Activated naive CD4-positive, alpha-beta T cell (primary cell): ENCODE measurements at places on chromosomes 7 and 10.
A peak's percentile ranks its signal among the peaks of the same experiment; 100 is the strongest.

GRCh38 chr10:14751921-14752320 is 22.8 kb downstream of the FAM107B start:
- DNase-seq, result no peak

- no peak for DNase-seq
Observed at GRCh38 chr10:131567279-131568162, 256.0 kb upstream of the TCERG1L start.

DNA sequence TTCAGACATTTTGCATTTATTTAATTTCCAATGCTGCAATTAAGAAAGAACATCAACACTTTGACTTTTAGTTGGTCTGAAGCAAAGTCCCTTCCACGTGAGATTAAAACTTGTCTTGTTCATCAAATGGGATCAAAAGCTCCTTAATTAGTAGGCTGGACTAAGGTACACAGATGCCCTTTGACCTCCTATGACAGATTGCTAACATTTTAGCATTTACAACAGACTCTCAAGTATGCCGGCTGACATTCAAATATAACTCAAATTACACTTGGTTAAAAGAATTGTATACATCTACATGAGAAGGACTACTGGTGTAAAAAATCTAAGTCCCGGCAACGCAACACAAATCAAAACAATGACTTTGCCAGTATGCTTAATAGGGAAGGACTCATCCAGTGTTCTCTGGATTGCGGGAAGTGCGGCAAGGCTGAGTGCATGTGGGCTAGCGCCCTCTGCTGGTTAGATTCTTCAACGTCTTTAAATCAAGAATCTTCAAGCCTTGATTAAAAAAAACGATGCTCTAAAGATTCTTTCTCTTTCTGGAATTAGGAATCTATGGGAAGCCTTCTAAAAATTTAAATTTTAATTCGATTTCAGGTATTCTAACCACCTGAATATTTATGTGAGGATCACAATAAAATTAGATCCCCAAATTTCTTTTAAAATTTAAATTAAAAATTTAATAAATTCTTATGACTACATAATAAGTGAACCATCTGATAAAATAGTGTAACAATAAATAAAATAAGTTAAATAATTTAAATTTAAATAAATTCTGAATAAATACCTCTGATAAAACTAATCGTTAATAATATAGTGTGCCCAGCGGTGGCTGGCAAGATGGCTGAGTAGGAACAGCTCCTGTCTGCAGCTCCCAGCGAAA is 444.7 kb downstream of the DGKB start:
- DNase-seq, result no peak

GRCh38 chr10:34707656-34708055 is 107.4 kb downstream of the PARD3 start:
- DNase-seq, result no peak

DNA sequence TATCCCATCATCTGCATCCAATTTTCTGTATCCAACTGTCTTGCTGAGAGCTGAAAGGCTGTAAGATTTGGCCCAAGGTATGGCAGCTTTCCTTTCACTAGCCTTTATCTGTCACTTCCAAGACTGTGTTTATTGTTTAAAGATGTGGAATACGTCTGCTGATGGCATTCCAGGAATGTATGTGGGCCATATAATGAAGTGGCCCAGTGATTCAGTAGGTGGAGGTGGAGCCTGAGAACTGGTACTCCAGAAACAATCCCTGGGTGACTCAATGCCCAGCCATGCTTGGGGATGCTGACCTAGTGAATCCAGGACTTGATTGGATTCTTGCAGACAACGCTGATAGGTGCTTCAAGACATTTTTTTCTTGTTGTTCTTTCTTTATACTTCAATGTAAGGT is 13.5 kb downstream of the NEUROD6 start:
- DNase-seq, result no peak

- no peak for DNase-seq
Observed at GRCh38 chr7:79897166-79897565, 237.5 kb upstream of the GNAI1 start.

GRCh38 chr10:1604246-1604645 is 133.1 kb downstream of the ADARB2 start:
- DNase-seq, result no peak

DNA sequence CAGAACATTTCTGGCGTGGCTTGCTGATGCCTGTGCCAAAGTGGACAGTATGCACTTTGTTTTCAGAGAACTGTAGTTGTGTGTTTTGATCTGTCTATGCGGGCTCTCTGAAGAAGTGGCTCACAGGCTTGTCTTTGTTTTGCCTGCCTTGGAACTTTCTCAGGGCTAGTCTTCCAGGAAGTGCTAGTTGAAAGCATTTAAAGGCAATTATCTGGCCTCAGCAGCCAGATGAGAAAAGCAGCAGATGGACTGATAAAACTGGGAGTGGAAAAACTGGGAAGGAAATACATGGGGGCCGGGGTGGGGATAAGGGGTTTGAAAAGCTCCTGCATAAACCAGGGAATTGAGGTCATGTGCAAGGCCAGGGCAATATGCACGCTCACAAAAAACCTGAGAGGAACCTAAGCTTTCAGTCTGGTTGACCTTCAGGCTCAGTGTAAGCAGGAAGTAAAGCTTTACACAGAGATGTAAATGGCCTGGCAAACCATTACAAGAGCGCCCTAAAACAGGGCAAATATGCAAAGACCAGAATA is 94.5 kb downstream of the ZNF33B start:
- no peak for DNase-seq

DNA sequence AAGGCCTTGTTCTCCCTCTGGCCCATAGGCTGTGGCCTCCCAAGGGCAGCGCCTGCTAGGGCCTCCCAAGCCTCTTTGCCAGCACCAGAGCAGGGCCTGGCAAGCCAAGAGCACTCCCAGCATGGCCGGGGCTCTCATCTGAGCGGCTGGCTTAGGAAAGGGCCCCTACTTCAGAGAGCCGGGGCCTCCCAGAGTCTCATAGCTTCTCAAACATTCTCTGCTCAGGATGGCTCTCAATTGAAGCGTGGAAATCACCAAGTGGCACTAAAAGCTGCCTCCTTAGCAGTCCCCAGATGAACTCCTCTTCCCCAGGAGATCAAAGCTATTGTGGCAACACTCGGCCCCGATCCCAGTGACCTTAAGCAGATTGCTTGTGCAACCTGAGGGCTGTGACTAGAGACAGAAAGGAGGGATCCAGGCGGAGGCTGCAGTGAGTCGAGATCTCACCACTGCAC is 69.4 kb downstream of the FAM53B start:
- DNase-seq, result no peak

DNA sequence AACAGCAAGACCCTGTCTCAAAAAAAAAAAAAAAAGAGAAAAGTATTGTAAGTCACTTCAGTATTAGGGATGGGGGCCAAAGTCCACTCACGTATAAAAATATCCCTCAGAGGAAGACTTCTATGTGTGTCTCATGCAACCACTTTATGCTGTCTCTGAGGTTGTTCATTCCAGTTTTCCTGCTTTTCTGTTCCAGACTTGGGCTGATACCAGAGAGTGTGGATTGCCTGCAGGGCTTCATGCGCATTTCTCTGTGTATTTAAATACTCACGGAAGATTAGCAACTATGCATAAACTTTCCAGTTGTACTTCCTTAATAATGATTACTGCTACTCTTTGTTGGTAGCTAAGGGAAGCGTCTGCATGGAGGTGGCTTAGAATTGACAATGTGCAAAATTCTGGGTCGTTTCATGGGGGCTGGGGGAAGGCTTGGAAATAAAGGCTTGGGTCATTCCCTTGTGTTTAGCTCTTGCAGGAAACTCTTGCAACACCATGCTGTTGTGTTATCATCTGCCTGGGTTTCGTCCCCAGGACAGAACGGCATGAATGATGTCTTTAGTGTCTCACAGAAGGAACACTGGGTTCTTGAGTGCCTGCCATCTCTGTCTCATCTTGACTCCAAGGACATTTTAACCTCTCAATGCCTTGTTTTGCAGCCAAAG is 54.1 kb downstream of the KIAA1217 start:
- no peak for DNase-seq

DNA sequence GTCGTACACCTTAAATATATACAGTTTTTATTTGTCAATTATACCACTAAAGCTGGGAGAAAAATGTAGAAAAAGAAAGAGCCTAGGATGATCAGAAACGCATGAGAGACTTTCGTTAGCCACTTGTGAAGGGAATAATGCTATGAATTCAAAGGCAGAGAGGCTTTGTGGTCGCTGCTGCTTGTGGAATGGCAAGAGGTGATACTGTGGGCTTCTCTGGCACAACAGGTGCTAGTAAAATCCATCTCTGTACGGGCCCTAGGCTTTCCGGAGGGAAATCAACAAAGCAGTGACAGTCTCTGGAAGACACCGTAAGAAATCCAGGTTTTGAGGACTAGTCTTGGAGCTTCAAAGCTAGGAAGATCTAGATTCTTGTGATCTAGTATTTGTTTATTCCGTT is 52.6 kb downstream of the LRRC72 start:
- no peak for DNase-seq

- no peak for DNase-seq
Observed at GRCh38 chr10:63670291-63670898, 149.2 kb downstream of the REEP3 start.

DNA sequence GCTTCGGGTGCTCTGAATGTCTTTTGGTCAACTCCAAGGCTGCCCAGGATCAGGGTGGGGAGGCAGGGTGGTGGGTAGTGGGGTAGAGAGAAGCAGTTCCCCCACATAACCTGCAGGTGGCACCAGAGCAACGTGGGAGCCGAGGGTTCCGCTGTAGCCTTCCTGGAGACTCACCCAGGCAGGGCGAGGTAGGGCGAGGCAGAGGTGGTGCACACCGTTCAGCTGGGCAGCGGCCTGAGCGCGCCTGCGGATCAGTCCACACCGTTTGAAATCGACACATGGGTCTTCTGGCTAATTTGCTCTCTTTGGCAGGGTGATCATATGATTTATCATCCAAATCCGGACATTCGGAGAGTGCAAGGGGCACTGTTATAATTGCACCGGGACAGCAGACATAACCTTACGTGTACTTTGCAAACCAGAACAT is 41.4 kb upstream of the MAP3K8 start:
- DNase-seq, result peak; percentile 22

DNA sequence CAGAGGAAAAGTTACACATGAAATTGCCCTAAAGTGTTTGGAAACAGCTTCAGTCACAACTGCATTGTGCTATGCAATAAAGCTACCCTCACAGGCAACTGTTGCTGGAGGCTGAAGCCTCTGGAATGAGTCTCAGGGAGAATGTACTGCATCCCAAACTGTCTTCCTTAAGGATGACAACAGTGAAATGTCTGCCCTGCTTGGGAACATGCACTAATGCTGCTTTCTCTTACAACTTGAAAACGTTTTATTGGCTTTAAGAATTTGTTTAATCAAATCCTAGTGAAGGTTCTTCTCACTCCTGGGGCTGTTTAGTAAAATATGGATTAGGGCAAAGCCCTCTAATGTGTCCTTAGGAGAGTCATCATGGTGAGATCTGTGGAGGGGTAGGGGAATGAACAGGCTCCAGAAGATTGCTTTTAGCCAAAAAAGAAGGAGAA is 215.4 kb downstream of the TWIST1 start:
- DNase-seq, result no peak

DNA sequence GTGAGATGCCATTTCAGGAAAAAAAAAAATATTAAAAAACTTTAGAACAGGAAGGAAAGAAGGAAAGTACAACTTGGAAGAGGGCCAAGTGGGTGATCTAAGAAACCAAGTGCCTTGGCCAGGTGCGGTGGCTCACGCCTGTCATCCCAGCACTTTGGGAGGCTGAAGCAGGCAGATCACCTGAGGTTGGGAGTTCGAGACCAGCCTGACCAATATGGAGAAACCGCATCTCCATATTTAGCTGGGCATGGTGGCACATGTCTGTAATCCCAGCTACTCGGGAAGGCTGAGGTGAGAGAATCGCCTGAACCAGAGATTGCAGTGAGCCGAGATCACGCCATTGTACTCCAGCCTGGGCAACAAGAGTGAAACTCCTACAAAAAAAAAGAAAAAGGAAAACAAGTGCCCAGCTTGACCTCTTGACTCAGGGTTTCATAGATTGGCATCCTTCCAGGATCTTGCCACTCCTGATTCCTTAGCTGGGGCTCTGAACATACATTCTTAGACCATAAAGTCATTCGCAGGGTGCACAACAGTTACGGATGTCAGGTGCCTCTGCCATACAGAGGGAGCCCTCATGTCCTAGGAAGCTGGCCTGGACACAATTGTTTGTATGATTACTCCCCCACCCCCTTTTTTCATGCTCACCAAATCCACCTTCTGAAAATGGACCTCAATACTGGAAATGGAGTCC is 2.1 kb upstream of the GUSB start:
- DNase-seq, result no peak

- no peak for DNase-seq
Observed at GRCh38 chr7:126370038-126370668, 882.6 kb downstream of the GRM8 start.

DNA sequence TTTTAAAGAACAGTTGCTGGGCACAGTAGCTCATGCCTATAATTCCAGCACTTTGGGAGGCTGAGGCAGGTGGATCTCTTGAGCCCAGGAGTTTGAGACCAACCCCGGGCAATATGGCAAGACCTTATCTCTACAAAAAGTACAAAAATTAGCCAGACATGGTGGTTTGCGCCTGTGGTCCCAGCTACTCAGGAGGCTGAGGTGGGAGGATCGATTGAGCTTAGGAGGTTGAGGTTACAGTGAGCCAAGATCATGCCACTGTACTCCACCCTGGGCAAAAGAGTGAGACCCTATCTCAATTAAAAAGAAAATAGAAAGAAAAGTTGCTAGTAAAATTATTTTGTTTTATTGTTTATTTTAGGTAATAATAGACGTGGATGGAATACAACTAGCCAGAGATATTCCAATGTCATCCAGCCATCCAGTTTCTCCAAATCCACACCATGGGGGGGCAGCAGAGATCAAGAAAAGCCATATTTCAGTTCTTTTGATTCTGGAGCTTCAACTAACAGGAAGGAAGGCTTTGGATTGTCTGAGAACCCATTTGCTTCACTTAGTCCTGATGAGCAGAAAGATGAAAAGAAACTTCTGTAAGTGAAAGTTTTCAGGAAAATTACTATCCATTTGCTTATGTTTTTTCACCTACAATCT is 3.0 kb downstream of the NUP42 start:
- no peak for DNase-seq

DNA sequence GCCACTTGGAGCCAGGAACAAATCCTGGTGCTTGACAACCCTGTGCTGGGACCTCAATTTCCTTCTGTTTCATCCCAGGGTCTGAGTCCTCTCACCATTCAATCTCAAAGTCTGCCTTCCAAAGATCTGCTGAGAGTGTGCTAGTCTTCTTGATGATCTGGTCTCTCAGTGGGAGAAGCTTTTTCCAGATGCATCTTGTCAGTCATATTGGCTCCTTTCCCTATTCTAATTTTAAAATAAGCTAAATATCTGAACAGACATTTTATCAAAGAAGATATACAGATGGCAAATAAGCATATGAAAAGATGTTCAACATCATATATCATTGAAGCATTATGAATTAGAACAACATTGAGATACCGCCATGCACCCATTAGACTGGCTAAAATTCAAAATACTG is 469.3 kb downstream of the NEBL start:
- no peak for DNase-seq
